Activated naive CD4-positive, alpha-beta T cell treated with anti-CD3 and anti-CD28 coated beads, Interleukin-2, amount 50 U/mL, for 72 hours (primary cell): ENCODE measurements at places on chromosomes 7 and 10.

DNA sequence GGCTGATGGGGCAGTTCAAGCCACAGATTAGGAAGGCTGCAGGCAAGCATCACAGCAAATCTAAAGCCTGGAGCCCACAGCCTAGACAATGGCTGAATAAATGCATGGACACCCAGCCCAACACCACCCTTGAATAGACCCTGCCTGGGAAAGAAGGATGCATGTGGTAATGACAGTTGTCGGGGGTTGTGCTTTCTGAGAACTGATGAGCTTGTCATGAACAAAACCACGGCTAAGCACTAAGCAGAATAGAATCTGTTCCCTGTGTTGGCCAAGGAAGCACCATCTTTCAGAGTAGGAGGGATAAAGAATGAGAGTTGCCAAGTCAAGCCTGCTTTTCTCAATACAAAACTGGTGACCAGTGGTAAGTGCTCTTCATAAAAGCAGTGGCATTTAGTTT lies 66.1 kb upstream of the JCAD start:
- DNase-seq, result no peak

GRCh38 chr10:99233689-99234037 lies 2.0 kb downstream of the HPSE2 start:
- no peak for DNase-seq

DNA sequence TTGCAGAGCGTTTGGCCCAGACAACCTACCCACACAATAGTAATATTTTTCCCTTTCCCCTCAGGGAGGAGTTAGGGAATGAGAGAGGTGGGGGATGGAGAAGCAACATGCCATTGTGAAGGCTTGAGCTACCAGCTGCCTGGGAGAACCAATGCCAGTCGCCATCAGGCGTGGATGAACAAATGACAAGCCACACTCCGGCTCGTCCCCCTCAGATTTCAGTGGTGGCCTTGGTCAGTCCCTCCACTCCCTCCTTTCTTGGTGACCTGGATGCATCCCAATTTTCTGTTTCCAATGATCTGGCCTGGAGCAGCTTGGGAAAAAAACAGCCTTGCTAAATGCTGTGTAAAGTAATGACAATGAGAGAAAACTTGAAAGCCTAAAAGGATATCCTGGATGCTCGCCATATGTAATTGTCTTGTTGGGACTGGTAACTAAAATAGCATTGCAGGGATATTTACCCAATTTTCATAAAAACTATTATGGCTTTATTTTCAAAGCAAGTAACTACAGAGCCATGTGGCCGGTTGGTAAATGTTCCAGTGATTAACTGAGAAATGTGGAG lies 110.7 kb downstream of the ICA1 start:
- DNase-seq, result no peak

- DNase-seq, result no peak
These were observed 14.1 kb downstream of the CUL1 start for GRCh38 chr7:148712678-148713329.

GRCh38 chr7:64654796-64655548 lies 11.0 kb upstream of the ZNF107 start:
- no peak for DNase-seq

DNA sequence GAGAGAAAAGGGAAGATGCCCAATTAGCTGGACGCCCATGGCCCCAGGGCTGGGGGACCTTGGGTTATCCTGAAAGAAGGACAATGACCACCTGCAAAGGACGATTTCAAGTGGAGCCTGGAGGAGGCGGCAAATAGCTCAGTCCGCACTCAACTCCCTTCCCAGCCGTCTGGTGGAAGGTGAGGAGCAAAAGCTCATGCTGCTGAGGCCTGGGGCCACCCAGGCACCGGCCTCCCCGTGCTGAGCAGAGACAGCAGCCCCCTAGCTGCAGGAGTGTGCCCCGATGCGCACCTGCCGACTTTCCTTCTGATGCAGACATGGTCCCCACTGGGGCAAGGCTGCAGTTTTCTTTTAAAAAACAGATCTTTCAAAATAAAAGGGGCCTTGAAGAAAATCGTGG lies 7.9 kb downstream of the FAM20C start:
- DNase-seq, result no peak

- DNase-seq, result no peak
These were observed 106.4 kb upstream of the FAM133B start for GRCh38 chr7:92696584-92696983.

GRCh38 chr7:106871793-106872571 lies 6.9 kb downstream of the PIK3CG start:
- no peak for DNase-seq

DNA sequence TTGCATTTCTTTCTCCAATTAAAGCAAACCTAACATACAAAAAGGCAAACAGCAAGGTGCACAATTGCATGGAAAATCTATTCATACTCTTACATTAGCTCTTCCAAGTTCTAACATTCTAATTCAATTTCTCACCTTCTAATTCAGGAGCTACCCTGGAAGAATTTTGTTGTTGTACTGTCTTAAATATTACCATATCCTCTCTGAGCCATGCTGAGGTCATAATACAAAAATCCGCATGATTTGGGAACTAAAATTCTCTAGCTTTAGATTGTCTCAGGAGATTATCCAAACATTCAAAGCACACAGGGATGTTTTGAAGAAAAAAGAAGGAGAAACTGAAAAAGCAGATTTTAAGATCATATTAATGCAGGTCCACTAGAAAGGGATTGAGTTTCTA lies 229.9 kb downstream of the KIAA1217 start:
- no peak for DNase-seq

DNA sequence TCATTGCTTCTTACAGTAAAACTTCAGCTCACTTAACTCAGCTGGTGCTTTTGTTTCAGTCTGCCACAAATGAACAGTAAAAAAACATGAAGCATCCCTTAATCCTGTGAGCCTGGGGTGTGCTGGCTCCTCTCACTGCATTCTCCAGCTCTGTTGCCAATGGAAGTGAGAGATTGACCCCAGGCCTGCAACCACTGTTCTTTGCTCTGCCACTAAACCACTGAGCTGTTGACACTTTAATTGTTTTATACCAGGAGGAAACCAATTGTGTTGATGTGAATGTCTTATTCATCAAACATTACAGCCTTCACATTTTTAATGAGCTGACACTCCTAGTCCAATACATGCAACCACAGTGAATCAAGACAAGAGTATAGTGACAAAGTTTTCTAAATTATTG lies 69.4 kb upstream of the FZD1 start:
- DNase-seq, result no peak

DNA sequence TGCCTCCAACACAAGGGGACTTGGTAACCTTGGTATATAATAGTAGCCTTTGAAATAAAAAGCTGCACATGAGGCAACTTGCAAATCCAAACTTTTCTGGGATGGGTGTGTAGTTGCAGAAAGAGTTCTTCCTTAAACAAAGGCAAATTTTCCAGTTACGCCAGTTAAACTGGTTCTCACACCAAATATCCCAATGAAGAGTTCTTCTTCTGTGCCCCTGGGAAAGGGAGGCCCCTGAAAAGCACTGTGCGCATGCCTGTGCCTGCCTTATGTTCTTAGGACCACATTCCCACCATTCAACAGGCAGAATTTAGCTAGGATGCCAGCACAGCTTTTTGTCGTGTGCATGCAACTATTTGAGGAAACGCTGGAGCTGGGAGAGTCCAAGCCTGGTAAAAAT lies 164.8 kb upstream of the SLC25A13 start:
- DNase-seq, result no peak

- no peak for DNase-seq
These were observed 47.7 kb upstream of the INPP5A start for GRCh38 chr10:132489704-132490534.

DNA sequence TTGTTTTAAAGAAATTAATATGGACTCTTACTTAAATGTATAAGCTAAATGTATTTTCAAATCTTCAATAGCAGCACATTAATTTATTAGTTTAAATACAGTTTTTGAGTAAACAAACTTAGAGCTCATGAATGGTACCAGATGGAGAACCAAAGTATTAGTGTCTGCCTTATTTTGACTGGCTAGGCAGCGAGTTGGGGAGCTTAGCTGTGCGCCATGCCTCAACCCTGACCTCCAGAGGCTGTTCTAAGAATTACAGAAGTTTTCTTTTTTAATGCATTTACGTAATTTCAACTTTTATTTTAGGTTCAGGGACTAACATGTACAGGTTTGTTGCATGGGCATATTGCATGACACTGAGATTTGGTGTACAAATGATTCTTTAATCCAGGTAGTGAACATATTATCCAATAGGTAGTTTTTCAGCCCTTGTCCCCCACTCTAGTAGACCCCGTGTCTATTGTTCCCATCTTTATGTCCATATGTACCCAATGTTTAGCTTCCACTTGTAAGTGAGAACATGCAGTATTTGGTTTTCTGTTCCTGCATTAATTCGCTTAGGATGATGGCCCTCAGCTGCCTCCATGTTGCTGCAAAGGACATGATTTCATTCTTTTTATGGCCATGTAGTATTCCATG lies 166.8 kb downstream of the IQUB start:
- no peak for DNase-seq

- no peak for DNase-seq
These were observed 7.8 kb downstream of the MAD1L1 start for GRCh38 chr7:2224934-2225333.

GRCh38 chr7:3210531-3210930 lies 90.5 kb upstream of the SDK1 start:
- no peak for DNase-seq

DNA sequence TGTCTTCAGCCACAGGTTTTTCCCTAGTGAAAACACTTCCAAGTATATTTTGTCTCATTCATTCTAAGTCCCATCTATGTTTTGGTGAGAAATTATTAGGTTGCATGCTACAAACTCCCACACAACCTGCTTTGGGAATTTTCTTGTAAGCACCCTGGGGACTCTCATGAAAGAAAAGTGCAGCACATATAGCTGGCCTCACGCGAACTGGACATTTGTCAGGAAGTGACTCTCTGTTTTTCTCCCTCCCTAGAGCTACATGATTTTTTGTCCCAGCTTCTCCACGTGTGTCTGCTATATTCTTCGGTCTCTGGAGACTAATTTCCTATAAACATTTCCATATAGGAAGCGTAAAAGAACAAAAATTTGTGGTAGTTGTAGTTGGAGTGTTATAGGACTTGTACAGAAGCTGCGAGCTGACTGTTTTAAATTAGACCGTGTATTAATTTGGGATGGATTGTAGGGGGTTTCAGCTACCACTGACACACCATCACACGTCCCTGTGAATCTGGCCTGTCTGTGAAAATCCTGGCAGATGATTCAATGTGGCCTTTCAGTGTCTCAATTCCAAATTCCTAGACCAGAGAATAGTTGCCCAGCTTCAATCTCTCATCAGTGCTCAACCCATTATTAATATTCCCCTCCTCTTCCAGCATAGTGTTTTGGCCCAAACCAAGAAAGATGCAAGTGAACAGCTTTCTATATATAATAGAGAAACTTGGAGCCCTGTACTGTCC lies 40.2 kb downstream of the ARL4A start:
- no peak for DNase-seq

DNA sequence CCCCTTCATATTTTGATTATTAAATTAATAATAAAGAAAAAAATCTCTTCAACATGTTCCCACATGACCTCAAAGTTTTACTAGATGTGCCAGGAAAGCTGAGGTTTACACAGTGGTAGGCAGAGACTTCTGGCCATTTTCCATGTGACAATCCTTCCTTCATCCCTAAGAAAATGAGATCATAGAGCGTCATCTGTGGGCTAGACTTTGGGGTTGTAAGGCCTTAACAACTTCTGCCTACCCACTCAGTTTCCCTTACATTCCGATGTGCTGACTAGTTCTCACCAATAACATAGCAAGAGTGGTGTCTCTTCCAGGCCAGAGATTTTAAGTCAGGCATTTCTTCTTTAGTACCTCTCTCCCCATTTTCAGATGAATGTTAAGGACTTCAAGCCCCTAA lies 171.1 kb upstream of the PHF14 start:
- DNase-seq, result no peak

- DNase-seq, result no peak
These were observed 67.0 kb downstream of the WDR37 start for GRCh38 chr10:1123198-1123597.

- DNase-seq, result no peak
These were observed 44.0 kb downstream of the COL13A1 start for GRCh38 chr10:69845574-69846292.

GRCh38 chr10:117092386-117092785 lies 45.7 kb downstream of the VAX1 start:
- no peak for DNase-seq

- DNase-seq, result no peak
These were observed 42.9 kb downstream of the TAX1BP1 start for GRCh38 chr7:27782849-27783248.

DNA sequence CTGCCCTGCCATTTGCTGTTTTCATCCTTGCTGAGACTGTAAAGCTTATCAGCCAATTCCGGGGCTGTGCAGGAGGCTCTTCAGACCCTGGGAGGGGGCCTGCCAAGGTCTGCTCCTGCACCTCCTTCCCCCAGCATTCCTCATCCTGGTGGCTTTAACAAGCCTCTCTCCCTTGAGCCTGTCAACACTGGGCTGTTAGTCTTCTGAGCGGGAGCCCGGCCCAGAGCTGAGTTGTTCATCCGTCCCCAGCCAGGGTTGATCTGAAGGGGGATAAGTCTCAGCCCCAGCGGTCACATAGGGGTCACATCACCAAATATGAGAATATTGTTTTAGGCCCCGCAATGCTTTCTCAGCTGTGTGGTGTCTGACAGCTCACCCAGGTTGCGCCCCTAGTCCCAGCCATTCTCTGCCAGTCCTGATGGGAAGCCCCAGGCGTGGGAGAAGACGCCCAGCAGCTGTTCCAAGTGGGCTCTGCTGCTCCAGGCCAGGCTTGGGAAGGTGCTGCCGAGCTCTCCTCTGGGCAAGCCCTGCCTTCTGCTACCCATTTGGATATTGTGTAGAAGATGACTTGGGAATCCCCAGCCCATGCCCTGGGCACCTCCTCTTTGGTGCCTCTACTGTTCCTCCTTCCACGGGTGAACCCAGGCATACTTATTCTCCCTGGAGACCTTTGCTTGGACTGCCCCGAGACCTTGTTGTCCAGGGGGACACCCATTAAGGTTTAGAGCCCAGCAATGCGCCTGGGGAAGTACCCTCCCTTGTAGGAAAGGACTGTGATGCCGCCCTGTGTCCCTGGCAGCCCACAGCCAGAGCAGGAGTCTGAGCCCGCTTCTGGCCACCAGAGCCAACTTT lies 23.5 kb upstream of the TRIM8 start:
- DNase-seq, result no peak

GRCh38 chr7:54336800-54337199 lies 205.4 kb upstream of the VSTM2A start:
- no peak for DNase-seq

DNA sequence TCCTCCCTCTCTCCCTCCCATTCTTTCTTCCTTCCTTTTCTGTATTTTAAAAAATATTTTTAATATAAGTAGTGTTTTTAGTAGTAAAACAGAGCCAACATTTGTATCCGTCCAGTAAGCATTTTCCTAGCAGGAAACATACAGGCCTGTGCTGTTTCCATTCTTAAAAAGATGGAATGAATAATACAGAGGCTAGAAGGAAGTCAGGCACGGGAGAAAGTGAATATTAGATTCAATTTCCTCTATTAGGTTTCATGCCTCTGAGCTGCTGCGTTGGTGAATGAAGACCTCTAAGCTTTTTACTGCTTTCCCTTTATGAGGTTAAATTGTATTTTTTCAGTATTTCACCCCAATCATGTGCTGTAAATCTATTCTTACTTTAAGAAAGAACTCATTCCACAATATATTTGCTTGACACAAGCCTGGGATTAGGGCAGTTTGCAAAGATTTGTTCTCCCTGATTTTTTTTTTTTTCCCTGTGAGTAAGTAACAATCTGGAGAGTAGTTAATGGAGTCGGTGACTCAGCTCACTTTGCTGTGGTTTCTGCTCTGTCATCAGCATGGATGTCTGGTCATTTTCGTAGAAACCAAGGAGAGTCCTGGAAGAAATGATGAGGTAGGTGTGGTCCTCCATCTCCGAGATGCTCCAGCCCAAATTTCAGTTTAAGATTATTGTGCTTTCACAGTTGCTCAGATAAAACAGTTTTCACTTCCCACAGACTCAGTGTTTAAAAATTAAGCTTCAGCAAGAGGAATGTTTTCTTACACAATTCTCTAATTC lies 76.1 kb upstream of the PITRM1 start:
- DNase-seq, result no peak
